ENCODE measurements at places on chromosomes 12 and 14.

DNA sequence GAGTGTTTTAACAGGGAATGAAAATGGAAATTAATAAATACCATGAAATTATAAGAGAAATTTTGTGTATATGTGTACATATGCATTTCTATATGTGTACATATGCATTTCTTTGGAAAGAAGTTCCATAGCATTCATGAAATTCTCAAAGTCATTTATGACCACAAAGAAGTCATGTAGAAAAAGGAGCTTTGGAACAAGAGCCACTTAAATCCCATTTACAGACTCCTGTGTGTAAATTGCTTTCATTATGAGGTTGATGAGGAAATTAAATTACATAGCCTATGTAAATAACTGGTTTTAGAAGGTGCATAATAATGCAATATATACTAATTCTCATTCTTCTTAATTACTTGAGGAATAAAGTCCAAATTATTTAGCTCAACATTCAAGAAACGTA is 450.5 kb upstream of the SYT1 start:
- DNase-seq = no peak

GRCh38 chr14:91059576-91060350 is 678 bp downstream of the RPS6KA5 start:
- no peak for DNase-seq

DNA sequence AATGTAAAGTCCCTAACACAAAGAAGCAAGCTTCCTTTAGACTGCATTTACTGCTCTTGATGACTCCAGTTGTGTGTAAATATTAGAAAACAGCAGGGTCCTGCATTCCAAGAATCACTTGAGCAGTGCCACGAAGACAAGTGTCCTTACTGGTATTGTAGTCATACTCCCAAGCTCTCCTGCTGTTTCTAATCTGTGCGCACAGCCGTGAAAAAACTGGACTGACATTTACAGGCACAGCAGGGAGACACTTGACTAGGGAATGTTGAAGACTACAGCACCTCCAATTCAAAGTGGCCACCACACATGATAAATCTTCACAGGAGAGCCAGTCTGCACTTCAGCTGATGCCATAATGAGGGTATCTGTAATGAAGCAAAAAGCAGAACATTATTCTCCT is 91.4 kb downstream of the VRK1 start:
- DNase-seq = no peak

DNA sequence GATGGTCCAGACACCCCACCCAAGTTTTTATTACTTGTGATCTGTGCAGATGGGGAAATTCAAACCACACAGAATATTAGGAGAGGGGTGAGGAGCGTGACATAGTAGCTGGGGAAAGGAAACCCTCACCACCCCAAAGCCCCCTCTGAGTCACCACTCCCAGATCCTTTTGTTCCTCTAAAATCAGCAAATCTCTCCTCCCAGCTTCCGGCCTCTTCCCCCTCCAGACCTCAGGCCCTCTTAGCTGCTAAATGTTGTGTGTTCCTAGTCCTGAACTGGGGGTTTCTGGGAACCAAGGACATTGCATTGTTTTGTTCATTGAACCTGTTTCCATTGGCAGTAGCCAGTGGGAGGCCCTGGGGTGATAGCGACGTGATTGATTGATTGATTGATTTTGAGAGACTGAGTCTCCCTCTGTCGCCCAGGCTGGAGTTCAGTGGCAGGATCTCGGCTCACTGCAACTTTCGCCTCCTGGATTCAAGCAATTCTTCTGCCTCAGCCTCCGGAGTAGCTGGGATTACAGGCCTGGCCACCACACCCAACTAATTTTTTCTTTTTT is 5.9 kb upstream of the ORAI1 start:
- DNase-seq = no peak

DNA sequence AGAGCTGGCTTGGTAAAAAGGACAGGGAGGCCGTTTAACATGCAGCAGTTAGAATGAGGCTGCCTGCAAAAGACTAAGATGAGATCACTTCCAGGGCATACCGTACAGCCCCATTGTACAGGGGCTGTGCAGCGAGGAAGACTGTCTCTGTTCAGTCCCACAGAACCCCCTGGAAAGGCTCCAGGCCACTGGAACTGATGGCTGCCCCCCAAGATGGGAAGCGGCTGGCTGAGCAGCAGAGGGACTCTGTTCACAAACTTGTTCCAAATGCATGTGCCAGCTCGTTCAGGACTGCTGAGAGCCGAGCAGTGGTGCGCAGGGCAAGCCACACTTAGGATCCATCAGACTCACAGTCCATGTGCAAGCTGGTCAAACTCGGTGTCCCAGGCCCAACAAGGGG is 82.9 kb downstream of the CHGA start:
- DNase-seq = no peak

- no peak for DNase-seq
Measured at GRCh38 chr12:77382096-77382742, 316.9 kb upstream of the E2F7 start.

DNA sequence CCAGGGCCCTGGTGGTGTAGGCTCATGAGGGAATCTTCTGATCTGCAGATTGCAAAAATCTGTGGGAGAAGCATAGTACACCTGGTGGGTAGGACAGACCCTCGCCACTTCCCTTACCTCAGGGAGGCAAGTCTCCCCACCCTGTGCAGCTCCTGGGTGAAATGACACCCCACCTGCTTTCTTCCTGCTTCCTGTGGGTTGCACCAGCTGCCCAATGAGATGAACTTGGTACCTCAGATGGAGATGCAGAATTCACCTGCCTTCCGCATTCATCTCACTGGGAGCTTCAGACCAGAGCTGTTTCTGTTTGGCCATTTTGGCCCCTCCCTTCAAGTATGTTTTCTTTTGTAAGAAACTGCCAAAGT is 4.7 kb downstream of the CLEC2D start:
- DNase-seq = no peak

DNA sequence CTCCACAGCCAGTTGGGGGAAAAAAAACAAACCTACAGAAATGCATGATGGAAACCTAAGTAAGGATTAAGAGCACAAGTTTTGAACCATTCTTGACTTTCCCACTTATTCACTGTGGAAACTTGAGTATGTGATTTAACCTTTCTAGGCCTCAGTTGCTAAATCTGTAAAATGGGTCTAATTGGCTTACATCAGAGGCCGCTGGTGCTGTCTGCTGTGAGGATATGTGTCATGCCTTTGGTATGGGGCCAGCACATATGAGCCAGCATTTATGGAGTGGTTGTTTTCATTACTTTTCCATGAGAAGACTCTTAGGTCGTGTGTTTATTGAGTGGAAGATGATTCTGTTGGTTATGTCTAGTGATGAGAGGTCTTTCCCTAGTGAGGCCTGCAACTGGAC is 102.4 kb downstream of the ESR2 start:
- no peak for DNase-seq

GRCh38 chr12:101115326-101115725 is 94.7 kb downstream of the SLC5A8 start:
- DNase-seq = no peak

DNA sequence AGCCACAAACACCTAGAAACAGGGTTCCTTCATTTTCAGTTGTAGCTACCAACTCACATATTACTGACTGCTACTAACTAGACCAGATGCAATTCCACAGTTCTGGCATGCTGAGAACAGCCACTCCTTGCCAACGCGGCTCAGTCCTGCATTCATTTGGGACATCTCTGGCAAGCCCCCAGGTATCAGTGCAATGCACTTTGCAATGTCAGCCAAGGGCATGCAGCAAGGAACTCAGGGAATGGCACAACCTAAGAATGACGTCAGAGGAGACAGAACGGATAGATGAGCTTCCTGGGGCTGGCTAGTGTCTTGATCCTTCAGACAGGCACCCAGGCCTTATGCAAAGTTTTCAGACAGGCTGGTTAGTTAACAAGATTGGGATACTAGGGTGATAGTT is 29.6 kb downstream of the MAP3K9 start:
- DNase-seq = no peak

GRCh38 chr14:105283028-105283427 is 17.8 kb downstream of the BRF1 start:
- no peak for DNase-seq

- no peak for DNase-seq
Measured at GRCh38 chr12:91901381-91902074, 244.1 kb downstream of the BTG1 start.

DNA sequence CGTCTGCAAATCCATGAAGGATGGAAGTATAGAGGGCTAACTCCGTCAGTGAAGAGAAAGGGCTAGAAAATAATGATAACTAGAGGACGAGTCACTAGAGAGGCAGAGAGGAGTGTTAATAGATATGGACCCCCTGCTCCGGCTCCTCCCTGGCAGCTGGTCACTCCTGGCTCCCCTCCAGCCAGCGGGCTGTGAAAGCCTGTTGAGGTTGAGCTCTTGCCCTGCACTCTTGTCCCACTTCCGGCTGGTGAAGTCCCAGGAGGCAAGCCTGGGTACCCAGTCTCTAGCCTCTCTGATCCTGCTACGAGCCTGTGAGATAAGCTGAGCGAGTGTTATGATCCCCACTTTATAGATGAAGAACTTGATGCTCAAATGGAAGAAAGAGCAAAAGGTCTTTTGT is 90.3 kb downstream of the RFX4 start:
- DNase-seq = no peak

GRCh38 chr14:35248476-35248788 is 43.8 kb upstream of the PSMA6 start:
- DNase-seq = no peak

DNA sequence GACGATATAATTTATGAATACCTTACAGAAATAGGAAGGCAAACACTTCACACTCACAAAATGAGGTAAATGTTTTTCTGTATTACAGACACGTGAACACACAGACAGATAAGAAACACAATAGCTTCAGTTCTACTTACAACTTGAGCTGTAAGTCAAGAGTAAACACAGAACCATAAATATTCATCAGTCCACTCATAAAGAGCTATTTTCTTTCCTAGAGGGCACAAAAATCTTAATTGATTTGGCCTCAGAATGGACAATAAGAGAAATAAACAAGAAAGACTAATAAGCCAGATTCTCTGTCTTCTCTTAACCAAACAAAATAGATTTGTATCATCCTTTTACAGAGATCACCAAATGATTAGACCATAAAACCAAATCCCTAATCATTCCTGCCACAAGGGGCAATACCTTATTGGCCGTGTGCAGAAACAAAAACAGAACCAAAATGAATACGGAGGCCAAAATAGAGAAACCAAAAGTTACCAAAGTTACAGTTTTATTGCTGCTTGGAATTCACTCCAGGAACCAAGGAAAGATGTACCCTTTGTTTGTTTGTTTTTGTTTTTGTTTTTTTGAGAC is 38.1 kb upstream of the GARIN2 start:
- DNase-seq = no peak

GRCh38 chr14:36091096-36091495 is 85.4 kb downstream of the PTCSC3 start:
- DNase-seq = no peak

- no peak for DNase-seq
Measured at GRCh38 chr14:40796168-40796567, 810.5 kb upstream of the LRFN5 start.

DNA sequence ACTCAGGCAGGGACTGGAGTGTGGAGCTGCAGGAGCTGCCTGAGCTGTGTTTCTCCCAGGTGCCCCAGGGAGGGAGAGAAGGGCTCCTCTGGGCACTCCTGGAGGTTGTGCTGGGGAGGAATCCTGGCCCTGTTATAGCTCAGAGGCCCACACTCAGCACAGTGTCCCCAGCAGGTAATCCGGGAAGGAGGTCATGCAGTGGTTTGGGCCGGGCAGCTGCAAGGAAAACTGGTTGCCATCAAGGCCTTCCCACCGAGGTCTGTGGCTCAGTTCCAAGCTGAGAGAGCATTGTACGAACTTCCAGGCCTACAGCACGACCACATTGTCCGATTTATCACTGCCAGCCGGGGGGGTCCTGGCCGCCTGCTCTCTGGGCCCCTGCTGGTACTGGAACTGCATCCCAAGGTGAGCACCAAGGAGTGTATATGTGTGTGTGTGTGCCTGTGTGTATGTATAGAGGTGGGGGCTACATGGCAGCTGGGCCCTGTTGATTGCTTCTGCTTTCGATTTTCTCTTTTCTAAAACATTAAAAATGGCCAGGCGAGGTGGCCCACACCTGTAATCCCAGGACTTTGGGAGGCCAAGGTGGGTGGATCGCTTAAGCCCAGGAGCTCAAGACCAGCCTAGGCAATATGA is 2.0 kb downstream of the AMHR2 start:
- DNase-seq = no peak

DNA sequence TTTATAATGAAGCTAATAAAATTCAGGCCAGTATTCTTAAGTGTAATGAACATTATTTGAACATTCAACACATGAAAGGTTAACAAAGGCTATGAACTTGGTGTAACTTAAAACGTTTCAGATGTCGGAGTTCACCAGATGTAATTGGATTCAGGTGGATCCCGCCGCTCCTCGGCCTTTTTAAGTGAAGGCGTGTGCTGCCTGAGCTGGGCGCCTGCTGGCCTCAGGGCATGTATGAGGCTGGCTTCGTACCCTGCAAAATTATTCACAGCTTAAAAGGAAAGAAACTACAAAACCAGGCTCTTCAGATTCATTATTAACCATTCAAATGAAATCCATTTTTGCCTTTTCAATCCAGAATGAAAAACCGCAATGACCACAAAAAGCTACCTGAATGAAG is 69.9 kb downstream of the WIF1 start:
- DNase-seq = no peak

DNA sequence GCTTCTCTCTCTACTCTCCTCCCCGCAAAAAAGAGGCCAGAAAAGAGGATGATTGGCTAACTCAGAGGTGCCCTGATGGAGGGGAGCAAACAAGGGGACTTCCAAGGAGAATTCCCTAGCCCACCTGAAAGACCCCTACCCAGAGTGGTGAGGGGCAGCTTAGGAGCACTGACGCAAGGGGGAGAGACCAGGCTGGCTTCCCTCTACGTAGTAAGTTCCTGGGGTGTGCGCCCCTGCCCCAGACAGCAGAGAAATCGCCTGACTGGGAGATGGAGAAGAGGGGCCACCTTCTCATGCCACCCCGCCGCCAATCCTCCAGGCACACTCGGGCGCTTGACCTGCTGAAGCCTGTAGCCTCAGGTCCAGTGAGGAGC is 2.1 kb upstream of the DIO3 start:
- DNase-seq = no peak

DNA sequence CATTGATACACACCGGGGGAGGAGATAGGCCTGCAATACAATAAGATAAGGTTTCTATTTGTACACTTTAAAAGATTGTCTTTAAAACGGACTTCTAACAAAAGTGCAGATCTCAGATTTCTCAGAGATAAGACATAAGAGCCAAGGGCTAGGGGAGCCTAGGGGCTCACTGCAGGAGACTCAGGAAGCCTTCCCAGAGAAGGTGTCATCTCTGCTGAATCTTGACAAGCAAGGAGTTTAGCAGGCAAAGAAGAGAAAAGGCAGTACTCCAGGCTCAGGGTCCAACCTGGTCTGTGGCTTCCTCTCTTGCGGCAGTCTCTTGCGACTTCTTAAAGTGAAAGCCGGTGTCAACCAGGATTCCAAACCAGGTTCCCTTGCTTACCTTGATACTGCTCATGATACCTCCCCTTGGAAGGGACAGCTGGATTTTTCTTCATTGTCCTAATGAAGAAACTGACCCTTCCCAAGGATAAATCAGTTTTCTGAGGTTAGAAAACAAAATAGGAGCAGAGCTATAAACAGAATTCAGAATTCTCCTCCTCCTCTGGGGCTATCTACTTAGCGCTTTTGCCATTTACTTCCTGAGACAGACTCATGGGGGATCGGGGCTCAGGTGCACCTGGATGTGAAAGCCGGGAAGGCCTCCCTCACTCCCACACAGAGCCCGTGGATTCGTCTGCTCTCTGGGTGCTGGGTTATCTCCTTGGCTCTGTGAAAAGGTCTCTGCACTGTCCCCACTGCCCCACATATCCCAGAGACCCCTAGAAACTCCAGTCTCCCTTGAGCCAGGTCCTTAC is 1.7 kb upstream of the SCNN1A start:
- no peak for DNase-seq

GRCh38 chr12:133107121-133107520 is 23.0 kb downstream of the ZNF891 start:
- no peak for DNase-seq

- DNase-seq = no peak
Measured at GRCh38 chr14:74663884-74664283, 49.0 kb downstream of the AREL1 start.
